ENCODE measurements at places on chromosomes 11 and 22. TPM values are rescaled to one million over a fixed set of nuclear protein-coding genes. Genes with fewer than 3 reads are reported as not detected.

LMO2 gene
- total RNA-seq = 10.6 TPM

TKFC gene
- 37.3 TPM for total RNA-seq

NLRP6 gene
- total RNA-seq = not detected

DAGLA gene
- total RNA-seq = 2.9 TPM

SYT12 gene
- not detected for total RNA-seq

SNX15 gene
- total RNA-seq = 12.5 TPM

All from myocyte (in vitro differentiated cells).